ENCODE measurements at places on chromosomes 12 and 14.
A peak's percentile ranks its signal among the peaks of the same experiment; 100 is the strongest.

DNA sequence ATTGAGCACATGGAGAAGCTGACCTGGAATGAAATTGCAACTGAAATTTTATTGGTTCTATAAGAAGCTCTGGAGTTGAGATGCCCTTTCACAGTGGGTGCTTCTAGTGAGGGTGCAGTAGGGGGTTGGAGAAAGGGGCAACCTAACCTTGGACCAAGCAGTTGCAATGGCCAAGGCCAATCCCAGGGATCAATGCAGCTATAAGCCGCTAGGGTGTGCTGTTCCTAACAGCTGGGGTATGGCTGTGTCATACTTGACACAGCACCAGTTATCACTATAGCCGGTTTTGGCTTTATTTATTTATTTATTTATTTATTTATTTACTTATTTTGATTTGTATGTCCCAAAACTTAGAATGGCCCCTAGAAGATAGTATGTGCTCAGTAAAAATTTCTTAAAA, 505.9 kb downstream of the FLRT2 start:
- DNase-seq, result no peak

DNA sequence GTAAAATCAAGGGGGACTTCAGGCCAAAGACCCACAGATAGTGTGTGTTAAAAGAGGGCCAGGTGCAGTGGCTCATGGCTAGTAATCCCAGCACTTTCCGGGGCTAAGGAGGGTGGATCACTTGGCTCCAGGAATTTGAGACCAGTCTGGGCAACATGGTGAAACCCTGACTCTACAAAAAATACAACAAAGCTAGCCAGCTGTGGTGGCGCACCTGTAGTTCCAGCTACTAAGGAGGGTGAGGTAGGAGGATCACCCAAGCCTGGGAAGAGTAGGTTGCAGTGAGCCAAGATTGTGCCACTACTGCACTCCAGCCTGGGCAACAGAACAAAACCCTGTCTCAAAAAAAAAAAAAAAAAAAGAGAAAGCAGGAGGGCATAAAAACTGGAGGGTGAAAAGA, 8.5 kb downstream of the VCPKMT start:
- no peak for DNase-seq

GRCh38 chr12:50545786-50546185, 41.0 kb downstream of the DIP2B start:
- DNase-seq, result no peak

DNA sequence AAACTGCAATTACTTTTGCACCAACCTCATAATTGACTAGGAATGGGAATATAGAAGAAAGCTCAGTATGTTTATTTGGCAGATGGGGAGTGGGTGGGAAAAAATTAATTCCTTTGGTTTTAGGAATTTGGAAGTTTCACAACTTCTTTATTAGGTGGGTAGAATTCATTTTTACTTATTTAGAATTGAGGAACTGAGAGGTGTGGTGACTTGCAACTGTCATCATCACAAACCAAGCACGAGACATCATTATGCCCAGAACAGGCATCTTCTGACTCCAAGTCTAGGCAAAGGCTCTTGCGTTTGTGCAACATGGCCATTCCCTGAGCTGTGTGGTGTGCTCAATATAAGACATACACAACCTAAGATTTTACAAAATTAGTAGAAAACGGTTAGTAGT, 380.0 kb downstream of the ATP23 start:
- no peak for DNase-seq

DNA sequence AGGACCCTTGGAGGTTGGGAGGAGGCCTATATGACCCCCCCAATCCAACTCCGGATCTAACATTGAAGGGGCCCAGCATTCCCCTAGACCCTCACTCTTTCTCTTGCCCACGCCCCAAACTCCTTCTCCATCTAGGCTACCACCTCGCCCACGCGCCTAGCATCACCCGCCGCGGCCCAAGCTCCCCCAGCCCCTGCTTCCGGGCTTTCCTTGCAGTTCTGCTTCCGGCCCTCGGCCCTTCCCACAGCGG, 445 bp downstream of the CERS5 start:
- no peak for DNase-seq

DNA sequence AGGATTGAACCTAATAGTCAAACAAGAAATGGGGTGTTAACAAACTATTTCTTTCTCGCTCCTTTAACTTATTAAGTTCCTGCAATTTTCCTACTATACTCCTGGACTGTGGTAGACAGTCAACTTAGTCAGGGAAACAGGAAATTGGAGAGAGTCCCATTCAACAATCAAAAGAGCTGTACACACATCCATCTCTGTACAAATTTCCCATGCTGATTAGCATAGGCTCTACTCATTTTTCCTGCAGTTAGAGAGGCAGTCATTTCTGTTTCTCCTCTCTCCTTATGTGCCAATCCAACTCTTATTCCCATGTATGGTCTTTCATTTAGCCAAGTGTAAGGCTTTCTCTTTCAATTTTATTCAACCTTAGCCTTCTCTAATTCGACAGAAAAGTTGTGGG, 1168.5 kb upstream of the FLRT2 start:
- no peak for DNase-seq

DNA sequence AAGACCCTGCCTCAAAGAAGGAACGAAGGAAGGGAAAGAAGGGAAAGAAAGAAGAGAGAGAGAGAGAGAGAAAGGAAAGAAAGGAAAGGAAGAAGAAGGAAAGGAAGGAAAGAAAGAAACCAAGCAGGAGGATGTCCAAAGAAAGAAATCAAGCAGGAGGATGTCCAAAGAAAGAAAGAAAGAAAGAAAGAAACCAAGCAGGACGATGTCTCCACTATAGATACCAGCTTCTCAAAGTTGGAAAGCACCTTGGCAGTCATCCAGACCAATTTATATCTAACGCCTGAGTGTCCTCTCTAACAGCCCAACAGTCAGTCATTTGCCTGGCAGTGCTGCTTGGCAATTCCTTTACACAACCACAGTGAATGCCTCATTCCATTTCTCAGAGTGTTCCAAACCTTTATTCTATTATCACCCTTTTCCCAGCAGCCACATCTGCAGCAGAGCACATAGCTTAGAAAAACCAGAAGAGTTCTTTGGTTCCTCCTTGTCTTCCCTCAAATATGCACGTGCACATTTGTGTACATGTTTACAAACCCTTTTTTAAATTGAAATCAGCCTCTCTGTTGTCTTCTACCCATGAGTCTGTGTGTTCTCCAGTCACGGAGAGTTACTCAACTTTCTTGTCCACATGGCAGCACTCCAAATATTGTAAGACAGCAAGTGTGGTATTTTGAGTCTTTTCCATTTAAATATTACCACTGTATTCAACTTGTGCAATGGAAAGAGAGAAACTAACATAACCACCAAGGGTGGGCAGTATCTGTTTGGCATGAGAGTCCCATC, 138.4 kb downstream of the STXBP6 start:
- DNase-seq, result no peak

GRCh38 chr14:23154964-23155587, 28.4 kb downstream of the SLC7A8 start:
- peak; percentile 85 for DNase-seq

DNA sequence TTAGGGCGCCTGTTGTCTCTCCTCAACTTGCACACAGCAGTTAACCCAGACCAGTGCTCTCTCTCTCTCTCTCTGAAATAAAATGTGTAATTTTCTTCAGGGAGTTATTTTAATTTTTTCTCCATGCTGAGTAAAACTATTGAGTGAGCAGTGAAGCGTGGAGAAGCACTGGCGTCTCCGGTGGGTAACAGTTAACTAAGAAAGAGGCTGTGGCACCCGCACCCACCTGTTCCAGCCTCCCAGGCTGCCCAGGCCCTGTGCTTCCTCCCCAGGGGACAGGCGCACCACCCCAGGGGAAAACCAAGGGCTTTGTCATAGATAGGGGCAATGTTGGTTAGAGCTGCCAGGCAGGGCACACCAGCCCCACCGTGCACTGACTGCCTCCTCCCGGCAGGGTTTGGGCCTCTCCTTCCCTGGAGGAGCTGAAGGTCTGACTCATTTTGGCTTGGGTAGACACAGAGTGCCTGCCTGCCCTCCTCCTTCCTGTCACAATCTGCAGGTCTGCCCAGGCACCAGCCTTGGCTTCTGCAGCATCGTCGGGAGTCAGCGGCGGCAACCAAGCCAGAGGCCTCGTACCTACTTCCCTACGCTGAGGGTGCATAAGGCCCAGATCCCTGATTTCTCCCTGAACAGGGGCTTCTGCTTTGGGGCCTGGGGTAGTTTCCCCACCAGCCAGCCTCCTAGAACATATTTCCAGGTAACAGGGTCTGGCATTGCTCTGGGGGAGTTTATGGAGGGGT, 3.9 kb downstream of the HOXC5 start:
- peak; percentile 39 for DNase-seq

- DNase-seq, result no peak
Measured at GRCh38 chr12:126519833-126520232, 1454.6 kb downstream of the AACS start.

DNA sequence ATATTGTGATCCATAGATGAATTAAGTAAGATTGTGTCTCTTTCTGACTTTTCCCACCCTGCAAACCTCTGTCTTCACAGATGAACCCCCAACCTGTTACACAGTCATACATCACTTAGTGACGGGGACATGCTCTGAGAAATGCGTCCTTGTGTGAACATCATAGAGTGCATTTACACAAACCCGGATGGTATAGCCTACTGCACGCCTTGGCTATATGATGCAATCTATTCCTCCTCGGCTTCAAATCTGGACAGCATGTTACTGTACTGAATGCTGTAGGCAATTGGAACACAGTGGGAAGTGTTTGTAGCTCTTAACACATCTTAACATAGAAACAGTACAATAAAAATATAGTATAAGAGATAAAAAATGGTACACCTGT, 7.4 kb upstream of the TESPA1 start:
- no peak for DNase-seq

DNA sequence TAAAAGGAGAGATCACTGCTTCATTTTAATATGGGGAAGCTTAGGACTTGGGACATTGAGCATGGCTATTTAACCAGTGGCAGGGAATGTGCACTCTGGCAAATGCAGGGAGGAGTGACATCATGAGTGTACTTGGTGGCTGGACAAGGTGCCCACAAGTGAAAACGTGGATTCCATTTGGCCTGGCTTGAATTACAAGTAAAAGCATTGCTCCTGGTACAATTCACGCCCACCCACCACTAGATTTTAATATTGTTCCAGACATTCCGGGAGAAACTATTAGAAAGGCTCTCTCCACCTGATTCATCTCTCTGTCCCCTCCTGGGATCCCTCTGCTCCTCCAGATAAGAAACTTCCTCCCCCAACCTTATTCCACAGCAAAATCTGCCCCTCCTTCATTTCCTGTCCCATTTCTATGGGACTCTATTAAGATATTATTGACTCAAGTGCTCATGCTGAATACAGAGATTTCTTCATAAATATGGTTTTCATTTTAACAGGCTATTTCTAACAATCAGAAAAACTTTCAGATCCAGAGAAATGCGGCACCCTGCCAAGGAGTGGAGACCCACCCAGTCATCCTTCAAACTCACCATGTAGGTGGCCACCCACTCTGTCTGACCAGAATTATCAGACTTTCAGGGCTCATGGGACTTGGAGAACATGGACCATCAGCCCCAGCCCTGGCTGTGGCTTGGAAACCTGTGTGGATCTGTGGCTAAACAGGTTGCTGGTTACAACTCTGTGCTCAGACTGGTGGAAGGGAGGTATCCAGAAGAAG, 43.2 kb downstream of the SSPN start:
- peak; percentile 30 for DNase-seq

- no peak for DNase-seq
Measured at GRCh38 chr12:101951002-101951670, 73.8 kb downstream of the DRAM1 start.

GRCh38 chr14:32121536-32121935, 44.4 kb downstream of the ARHGAP5 start:
- no peak for DNase-seq

DNA sequence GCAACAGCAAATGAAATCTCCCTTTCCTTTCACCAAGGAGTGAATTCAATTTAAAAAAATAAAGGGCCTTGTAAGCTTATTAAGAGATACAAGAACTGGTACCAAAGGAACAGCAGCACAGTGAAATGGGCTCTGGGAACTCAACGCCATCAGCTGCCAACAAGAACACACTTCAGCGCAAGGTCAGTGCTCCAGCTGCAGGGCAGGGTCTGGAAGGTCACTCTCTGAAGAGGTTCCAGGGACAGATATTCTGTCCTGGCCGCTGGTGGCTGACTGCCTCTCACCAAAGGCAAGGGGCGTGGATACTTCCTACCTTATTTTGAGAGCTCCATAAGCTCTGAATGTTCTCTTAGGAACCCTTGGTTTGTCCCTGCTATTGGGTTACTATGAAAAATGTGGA, 186.6 kb downstream of the CALM1 start:
- no peak for DNase-seq

- DNase-seq, result no peak
Measured at GRCh38 chr14:50736932-50737419, 68.9 kb upstream of the SAV1 start.

DNA sequence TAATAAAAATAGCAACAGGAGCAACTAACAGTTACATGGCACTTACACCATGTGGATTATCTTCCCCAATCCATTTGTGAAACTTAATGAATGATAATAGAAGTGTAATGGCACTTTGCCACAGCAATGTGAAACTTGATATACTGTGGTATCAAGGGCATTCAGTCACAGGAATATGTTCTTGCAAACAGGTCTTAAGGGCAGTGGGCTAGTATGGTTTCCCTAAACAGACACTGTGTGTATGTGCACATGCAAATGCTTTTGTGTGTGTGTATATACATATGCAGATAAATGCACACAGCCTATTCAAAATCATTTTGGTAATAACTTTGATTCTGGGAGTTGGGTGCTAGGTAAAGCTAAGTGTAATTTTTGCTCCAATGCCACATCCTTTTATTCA, 26.2 kb upstream of the ARHGAP5 start:
- no peak for DNase-seq

- no peak for DNase-seq
Measured at GRCh38 chr12:38155526-38156496, 160.8 kb upstream of the ALG10B start.

GRCh38 chr14:89330236-89331002, 86.6 kb downstream of the FOXN3 start:
- peak; percentile 58 for DNase-seq

DNA sequence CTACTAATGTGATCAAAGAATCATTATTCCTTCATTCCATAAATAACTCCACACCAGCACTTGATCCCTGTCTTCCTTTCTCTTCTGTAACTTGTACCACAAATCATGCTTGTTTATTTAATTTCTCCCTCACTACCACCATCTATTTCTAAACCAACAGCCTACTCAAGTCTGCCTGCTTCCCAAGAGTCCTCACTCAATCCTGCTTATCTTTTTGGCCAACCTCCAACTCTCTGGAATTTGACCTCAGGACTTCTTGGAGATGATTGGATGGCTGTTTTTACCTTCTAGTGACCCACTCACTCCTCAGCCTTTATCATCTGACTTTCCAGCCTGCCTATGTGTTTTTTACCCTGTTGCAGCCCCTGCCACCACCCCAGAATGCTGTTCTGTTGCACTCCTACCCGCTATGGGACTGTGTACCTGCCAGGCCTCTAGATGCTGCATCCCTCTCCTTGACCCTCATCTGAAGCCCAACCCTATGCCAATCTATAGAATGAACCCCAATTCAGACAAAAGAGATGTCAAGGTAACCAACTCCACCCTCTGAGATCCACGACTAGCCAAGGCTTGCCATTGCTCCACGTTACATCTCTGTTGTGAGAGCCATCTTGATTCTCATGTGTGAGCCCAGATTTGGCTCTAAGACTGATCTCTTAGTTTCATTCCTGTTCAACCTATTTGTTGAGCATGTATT, 150.2 kb upstream of the PLEKHG7 start:
- no peak for DNase-seq

All from right hindlimb (tissue), 1 donor.